A375 (cell line): ENCODE measurements at places on chromosomes 4 and X. TPM values are rescaled to one million over a fixed set of nuclear protein-coding genes. Genes with fewer than 3 reads are reported as not detected.

The GSX2 gene
- total RNA-seq: not detected in 2 replicates

The COL25A1 gene
- not detected in 2 replicates for total RNA-seq

The DUX4 gene
- not detected in 2 replicates for total RNA-seq

The HMGB2 gene
- total RNA-seq: 278 and 297 TPM in 2 replicates

The GAK gene
- 145 and 183 TPM in 2 replicates for total RNA-seq

The HHIP gene
- total RNA-seq: 2.0 and 2.3 TPM in 2 replicates

The FAT4 gene
- total RNA-seq: 1.2 and 1.6 TPM in 2 replicates

The ADGRL3 gene
- total RNA-seq: 5.0 and 5.6 TPM in 2 replicates

The SRPX gene
- 136 and 140 TPM in 2 replicates for total RNA-seq

The TRMT2B gene
- total RNA-seq: 7.9 and 9.7 TPM in 2 replicates

The SRPK3 gene
- 1.8 and 2.0 TPM in 2 replicates for total RNA-seq

The ZNF182 gene
- total RNA-seq: 1.2 and 2.3 TPM in 2 replicates

The TASL gene
- total RNA-seq: not detected in 2 replicates

The CA5B gene
- total RNA-seq: 12.6 and 12.9 TPM in 2 replicates

The ZNF518B gene
- 24.5 and 31.1 TPM in 2 replicates for total RNA-seq

The RADX gene
- 2.3 and 2.4 TPM in 2 replicates for total RNA-seq

The ADH6 gene
- total RNA-seq: not detected in 2 replicates

The KIF4A gene
- total RNA-seq: 29.9 and 32.9 TPM in 2 replicates

The PCDH7 gene
- total RNA-seq: 2.0 and 3.5 TPM in 2 replicates

The PDE6B gene
- total RNA-seq: 4.5 and 5.1 TPM in 2 replicates
